HuH-7 (cell line): ENCODE measurements at places on chromosomes 1 and 21.
A peak's percentile ranks its signal among the peaks of the same experiment; 100 is the strongest.

- DNase-seq, result no peak
These were observed 98.4 kb downstream of the DIRAS3 start for GRCh38 chr1:67952071-67952470.

DNA sequence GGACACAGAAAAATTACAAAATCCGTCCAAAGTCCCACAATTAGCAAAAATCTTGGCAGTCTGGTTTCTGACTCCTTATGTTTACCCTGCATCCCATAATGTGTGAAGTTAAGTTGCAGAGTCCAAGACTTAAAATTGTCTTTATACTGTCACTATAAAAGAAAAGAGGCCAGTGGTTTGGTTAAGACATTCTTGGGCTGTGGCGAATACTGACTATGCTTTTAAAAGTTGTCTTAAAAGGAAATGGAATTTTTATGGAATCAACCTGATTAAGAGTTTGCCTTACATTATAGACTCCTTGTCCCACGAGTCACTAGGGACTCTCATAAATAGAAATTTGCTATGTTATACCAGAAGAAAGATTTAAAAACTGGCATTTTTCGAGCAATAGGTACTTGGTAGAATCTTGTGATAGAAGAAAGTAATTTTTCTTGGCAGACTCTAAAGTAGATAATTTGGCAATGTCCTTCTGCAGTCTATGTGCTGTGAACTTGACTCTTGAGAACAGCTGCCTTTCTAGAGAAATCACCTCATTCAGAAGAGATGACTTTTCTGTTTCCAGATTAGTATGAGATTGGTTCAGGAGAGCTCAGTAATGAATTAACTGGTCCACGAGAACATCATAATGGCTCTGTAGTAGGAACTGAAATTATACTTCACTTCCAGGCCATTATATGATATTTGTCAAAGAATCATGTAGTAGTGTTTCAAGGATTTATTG, 31.8 kb downstream of the NTNG1 start:
- DNase-seq, result no peak

GRCh38 chr1:214332946-214333798, 52.2 kb downstream of the SMYD2 start:
- peak; percentile 52 for DNase-seq

GRCh38 chr1:31689379-31689778, 14.4 kb downstream of the COL16A1 start:
- no peak for DNase-seq

DNA sequence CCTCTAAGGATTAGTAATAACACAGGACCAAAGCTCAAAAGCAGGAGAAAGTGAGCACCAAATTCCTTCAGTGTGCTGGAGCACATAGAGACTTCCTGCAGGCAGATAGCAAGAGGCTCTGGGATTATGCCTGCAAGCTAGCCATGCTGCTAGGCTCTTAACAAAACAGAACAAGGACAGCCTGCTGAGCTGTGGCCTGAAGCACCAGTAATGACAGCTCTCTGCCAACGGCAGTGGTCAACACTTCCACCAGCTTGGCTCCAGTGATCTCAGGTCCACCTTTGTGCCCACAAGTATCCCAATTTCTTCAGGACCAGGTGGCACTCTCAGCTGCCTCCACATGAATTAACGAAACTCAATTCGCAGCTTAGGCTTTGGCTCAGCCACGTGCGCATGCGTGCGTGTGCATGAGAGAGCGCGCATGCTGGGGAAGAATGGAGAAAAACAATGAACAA, 64.2 kb downstream of the SLC45A1 start:
- no peak for DNase-seq

GRCh38 chr1:2248854-2249558, 20.9 kb downstream of the SKI start:
- DNase-seq, result no peak

- DNase-seq, result no peak
These were observed 101.4 kb downstream of the LHX9 start for GRCh38 chr1:198018529-198018928.

- DNase-seq, result no peak
These were observed 35.4 kb downstream of the AK2 start for GRCh38 chr1:33001282-33001681.

GRCh38 chr1:61531716-61532115, 193.2 kb downstream of the TM2D1 start:
- no peak for DNase-seq

DNA sequence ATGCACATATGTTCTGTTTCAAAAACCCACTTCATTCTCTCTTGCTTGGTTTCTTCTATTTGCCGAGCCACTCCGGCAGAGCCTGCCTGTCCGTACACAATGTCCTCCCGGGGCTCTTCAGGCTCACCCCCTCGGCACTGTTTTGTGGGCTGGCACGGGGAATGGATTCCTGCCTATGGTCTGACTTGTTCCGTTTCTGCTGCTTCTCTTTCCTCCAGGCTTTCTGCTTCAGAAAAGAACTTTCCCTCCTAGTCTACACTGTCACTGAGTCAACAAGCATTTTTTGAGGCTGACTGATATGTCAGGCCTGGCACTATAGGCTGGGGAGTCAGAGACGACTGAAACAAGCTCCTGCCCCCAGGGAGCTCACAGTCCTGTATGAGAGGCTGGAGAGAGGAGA, 28.4 kb upstream of the SARS1 start:
- DNase-seq, result no peak

DNA sequence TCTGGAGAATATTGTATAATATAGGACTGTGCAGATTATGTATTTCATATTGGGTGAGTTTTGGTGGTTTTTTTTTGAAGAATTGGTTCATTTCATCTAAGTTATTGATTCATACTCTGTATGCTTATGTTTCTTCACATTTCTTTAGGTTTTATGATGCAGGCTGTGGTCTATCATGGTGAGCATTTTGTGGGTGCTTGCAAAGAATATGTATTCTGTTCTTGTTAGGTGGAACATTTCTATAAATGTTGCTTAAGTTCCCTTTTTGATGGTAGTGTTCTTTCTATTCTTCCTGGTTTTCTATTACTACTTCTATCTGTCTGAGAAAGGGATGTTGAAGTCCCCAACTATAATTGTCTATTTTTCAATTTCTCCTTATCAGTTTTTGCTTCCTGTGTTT, 42.6 kb downstream of the PKN2 start:
- no peak for DNase-seq

DNA sequence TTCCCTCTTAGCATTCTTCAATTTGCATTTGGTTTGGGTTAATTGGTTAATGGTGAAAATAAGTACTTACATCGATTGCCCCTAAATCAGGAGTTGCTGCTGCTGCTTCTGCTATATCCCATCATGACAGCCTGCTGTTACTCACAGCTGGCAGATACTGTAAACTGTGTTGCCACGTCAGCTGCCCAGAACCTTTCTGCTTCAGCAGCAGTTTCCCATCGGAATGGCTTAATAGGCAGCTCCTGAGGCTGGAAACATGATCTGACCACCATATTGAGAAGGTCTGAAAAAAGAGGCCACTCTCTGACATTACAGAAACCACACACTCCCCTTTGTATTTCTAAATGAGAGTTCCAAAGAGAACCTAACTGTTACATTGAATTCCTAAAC, 14.3 kb upstream of the SEC16B start:
- DNase-seq, result no peak

DNA sequence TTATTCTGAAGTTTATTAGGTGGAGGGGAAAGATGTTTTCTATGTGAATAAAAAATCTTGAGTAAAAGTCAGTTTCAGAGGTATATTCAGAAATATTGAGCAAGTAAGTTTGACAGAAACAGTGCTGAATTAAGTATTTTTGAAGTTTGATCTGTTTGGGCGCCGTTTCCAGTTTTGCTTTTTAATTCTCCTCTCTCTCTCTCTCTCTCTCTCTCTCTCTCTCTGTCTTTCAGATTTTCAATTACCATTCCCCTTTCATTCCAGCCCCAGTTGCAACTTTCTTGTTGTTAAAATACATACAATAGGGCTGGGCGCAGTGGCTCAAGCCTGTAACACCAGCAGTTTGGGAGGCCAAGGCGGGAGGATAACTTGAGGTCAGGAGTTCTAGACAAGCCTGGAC, 24.0 kb downstream of the ADGRL2 start:
- DNase-seq, result no peak

DNA sequence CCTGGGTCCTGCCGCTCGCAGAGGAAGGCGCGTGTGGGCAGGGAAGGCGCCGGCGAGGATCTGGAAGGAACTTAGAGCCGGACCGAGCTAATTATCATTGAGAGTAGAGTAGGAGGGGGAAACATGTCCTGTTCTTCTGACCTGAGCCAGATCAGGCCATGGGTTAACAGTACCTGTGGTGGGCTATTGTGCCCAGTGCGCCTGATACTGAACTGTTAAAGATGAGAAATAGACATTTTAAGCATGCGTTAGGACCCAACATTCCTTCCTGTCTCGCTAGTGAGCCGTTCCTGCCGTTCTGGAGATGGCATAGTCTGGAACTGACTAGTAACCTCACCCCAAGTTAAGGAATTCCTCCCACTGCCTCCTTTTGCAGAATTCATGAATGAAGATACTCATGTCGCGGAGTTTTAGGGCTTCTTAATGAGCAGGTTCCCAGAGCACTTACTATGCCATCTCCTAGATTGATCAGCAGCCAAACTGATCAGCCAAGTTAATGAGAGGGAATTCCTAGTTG, 870 bp downstream of the STRIP1 start:
- DNase-seq, result no peak

DNA sequence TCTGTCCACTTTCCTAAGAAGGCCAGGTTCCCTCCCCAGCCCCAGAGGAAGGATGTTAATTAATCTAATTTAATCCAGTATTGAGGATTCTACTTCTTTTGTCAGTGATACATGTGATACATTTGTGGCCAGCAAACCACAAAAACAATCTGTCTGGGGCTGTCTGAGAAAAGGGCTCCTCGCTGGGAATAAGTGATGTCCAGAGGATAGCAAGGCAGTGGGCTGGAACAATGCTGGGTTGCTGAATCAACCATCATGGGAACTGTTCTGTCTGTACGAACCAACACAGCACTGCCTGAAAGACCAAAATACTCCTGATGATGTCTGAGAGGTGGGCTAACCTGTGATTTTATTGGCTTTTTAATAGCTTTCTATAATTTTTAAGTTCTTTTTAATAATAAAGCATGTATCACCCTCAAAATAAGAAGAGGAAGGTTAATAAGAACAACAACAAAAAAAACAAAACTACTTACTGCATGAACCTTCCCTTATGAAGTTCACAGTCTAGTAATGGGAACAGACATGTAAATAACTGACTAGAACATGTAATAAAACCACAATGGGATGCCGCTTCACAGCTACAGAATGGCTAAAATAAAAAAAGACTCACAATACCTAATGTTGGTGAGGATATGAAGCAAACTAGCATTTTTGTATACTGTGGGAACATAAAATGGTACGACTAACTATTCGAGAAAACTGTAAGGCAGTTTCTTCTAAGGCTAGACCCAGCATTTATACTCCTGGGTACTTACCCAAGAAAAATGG, 11.4 kb upstream of the ADAR start:
- DNase-seq, result no peak

- DNase-seq, result no peak
These were observed 1.2 kb upstream of the SRSF11 start for GRCh38 chr1:70220015-70220414.

GRCh38 chr1:33182401-33182841, 578 bp upstream of the TRIM62 start:
- DNase-seq, result no peak

DNA sequence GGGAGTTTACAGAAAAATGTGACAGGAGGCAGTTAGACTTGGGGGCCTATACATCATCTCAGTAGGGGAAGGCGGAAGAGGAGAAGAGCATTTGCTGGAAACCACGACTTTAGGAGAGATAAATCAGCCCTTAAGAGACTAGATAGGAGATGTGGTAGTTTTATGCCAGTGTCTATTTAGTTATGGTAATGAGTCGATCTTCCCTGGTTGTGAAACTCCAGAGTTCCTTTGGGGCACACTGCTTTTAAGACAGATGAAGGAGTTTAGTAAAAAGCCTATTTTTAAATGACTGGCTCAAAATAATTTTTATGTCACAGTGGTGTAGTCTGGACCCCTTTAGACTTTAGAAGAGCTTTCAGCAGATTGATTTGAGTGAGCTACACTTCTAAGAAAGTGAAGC, 7.8 kb downstream of the PGM1 start:
- no peak for DNase-seq

DNA sequence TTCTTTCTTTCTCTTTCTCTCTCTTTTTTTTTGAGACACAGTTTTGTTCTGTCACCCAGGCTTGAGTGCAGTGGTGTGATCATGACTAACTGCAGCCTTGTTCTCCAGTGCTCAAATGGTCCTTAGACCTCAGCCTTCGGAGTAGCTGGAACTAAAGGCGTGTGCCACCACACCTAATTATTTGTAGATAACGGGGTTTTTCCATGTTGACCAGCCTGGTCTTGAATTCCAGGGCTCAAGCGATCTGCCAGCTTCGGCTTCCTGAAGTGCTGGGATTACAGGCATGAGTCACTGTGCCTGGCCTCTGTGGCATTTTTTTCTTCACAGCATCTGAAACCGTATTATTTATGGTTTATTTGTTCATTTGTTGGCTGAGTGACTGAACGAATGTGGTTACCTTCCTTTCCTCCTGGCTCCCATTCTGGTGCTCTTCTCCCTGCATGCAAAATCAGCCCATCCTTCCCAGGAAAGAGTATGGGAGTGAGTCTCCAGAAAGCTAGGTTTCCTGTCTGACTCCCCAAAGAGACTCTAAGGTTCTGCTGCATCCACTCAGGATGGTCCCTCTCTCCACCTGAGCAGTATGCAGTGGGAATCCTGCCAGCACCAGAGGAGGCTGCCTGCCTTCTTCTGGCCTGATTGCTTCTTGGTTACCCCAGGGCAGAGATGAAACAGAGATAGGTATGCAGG, 155.0 kb upstream of the BEND5 start:
- DNase-seq, result no peak

DNA sequence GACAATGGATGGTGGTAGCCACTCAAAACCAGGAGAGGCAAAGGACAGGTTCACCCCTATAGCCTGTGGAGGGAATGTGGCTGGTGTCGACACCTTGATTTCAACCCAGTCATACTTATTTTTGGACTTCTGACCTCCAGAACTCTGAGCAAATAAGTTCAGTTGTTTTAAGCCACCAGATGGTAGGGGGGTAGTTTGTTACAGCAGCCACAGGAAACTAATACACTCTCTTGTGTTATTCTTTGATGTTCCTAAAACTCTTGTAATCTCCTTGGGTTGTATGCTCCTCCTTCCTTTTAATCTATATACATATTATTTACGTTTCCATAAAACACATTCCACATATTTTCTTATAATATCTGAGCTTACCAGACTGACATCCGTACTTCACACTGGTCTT, 65.9 kb downstream of the ZBTB18 start:
- no peak for DNase-seq

GRCh38 chr1:114341856-114342255, 169.1 kb downstream of the TRIM33 start:
- DNase-seq, result no peak

GRCh38 chr1:119981986-119982815, 85.9 kb upstream of the ADAM30 start:
- DNase-seq, result no peak

DNA sequence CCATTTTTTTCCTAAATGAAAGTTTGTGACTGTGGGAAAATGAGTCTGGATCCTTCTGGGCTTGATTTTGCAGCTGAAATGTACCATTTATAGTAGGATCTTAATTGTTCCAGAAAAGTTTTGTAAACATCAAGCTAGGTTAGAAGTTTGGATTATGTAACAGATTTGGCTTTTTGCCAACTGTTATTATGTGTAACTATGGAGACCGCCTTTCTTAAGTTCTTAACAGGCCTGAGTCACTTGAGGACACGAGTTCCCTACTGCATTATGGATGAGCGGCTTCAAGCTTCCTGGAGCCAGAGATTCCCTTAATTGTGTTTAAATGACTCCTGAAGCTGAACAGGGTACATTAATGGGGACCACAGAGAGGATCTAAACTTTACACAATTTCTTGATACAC, 22.2 kb downstream of the SLC25A33 start:
- DNase-seq, result no peak

GRCh38 chr1:21938732-21939538, 1.8 kb upstream of the HSPG2 start:
- no peak for DNase-seq
